ENCODE measurements at places on chromosomes 5 and 9.

DNA sequence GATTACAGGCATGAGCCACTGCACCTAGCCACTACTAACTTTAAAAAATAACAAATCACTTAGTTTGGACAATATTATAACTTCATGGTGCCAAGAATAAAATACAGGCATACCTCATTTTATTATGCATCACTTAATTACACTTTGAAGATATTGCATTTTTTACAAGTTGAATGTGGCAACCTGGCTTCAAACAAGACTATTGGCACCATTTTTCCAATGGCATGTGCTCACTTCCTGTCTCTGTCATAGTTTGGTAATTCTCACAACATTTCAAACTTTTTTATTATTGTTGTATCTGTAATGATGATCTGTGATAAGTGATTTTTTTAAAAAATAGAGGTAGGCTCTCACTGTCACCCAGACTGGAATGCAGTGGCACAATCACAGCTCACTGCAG lies 49.9 kb upstream of the ERBIN start:
- no peak for DNase-seq

DNA sequence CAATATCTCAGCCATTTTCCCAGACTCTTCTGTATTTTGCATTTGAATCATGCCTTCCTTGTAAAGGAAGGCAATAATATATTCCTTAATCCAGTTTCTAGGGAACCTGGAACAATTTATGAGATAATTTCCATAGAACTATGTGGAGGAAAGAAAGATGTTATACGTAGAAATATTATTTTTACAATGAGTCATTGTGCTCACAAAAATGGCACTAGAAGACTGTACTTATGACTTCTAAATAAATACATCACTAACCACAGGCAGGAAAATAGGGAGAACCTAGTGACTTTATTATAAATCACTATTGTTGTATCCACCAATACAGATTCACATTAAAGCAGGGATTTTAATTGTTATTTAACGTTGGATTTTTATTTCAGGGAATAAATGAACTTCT lies 87.6 kb downstream of the FBXO38 start:
- DNase-seq = peak; percentile 14

GRCh38 chr9:135239100-135239768 lies 151.8 kb downstream of the OLFM1 start:
- no peak for DNase-seq

DNA sequence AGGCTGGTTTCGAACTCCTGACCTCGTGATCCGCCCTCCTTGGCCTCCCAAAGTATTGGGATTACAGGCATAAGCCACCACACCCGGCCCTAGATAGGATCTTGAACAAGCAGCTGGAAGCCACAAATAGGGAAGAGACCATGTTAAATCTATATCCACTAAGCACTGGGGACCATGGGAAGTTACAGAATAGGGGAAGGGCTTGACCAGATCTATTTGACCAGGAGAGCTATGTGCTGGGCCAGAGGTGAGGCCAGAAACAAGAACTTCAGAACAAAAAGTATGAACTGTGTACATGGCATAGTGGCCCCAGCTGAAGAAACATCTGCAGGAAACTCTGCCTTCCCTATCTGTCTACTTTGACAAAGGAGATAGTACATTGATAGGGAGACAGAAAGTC lies 10.8 kb downstream of the KLF4 start:
- DNase-seq = no peak

DNA sequence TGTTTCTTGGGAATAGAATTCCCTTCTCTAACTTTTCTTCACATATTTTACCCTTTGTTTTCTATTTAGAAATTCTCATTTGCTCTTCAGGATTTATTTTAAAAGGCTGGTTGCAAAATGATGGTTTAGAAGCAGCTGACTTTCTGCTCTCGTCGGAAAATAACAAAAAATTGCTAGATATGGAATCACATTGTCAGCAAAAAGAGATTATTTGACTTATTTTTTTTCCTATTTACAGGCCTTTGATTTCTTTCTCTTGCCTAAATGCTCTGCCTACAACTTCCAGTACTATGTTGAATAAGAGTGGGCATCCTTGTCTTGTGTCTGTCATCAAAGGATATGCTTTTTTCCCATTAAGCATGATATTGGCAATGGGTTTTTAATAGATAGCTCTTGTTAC lies 1619.1 kb upstream of the ACO1 start:
- no peak for DNase-seq

- DNase-seq = peak; percentile 96
Observed at GRCh38 chr9:110069326-110070248, 138.4 kb downstream of the C9orf152 start.

DNA sequence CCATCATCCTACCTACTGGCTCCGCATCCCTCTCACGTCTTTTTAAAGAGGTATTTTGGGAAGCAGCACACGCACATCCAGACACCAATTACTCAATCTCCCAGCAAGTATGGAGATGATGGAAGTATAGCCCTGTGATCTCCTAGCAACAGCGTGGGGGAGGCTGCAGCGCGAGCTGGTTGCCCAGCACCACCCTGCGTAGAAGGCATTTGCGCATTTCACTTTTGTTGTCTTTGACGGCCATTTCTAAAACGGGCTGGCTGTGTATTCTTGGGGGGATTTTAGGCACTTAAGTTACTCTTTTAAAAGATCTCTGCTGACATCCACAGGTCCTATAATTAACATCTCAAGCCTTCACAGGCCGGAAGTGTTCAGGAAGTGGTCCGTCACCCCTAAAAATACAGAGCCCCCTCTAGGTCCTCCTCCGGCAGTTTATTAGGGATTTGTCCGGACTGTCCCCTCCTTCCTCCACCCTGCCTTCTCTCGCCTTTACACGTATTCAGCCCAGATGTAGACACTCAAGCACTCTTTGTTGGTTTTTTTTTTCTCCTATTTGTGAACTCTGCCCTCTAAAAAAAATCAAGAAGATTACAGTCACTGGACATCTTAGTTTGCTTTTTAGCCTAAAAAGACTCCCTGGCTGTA lies 371.4 kb downstream of the NTRK2 start:
- no peak for DNase-seq

DNA sequence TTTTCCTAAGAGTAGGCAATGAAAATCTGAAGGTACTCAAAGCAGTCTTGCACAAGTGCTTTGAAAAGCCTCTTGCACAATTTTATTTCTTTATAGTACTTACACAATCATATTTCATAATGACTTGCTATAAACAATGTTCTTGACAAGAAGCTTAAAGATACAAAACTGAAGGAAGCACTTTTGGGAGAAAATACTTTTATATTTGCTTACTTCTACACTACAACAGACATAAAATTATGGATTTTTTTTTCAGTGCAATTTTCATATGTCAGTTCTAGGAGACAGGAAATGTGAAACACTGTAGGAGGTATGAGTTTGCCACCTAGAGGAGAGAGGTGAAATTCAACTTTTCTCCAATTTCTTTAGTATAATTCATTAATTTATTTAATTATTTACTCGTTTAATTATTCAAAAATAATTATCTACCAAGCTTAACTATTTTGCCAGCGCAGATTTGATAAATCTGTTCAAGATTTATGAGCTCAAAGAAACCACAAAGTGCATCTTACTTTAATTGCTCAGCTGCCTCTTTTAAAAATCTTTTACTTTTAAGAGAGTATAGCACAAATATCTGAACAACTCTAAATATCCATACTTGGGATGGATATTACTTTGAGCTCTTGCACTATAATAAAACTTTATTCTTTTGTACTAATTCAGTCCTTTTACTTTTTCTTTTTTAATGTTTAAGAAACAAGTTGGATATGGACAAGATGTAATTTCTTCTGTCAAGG lies 29.0 kb upstream of the CDKN2B start:
- peak; percentile 47 for DNase-seq

DNA sequence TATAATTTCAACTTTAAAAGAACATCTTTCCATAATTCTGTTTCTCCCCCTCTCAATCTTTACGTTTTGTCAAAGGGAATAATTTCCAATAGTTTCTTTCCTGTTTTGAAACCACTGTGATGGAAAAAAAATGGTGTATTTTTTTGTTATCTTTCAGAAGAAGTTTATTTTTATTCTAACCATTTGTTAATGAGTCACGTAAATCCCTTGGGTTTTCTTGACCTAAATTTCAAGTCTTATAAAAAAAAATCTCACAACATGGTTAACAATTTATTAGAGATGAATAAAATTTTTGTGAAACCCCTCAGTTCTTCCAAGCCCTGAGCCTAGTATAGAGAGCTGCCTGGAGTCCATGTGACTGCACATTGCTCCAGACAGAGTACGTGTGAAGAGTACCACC lies 106.1 kb upstream of the FBXL17 start:
- no peak for DNase-seq

- peak; percentile 14 for DNase-seq
Observed at GRCh38 chr5:16712620-16713019, 95.8 kb upstream of the RETREG1 start.

DNA sequence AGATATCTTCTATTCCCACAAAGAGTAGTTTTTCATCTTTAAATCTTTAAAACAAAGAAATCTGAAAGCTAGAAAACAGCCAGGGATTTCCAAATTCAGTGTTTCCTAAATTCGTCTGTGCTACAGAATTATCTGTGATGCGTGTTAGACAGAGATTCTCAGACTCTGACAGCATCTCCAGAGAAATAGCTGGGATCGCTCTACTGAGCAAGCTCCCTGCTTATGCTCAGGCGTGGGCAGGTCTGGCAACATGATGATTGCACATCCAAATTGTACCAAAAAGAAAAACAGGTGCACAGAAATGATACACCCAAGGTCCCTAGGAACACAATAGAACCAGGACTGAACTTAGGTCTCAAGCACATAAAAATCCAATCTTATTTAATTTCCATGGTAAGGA lies 22.8 kb upstream of the CRHBP start:
- DNase-seq = no peak

- no peak for DNase-seq
Observed at GRCh38 chr5:16970260-16970659, 34.2 kb upstream of the MYO10 start.

DNA sequence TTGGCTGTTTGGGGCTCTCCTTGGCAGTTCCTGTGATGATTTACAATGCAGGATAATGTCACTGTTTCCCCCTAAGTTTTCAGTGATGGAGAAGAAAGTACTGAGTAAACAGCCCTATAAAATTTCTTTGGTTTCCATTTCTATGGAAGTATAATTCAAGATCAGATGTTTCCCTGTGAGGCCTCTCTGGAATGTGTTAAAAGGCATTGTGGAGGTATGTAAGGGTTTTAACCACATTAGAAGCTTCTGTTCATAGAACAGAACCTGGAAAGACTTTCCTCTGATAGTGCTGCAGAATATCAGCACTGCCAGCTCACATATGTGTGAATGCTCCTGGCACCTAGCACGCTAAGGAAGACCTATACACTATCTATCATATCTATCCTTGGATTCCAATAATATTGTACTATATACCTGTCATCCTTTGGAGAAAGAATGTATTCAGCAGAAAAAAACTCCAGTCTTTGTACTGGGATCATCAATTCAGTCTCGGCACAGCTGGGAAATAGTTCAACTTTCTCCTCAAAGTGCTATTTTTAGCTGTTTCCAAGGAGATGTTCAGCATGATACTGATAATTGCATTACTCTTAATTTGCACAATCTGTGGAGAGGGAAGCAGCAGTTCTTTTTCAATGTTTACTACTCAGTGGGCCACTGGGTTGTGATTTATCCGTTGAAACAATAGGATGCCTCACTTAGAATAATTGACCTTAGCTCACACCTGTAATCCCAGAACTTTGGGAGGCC lies 21.9 kb downstream of the TTC1 start:
- peak; percentile 10 for DNase-seq

DNA sequence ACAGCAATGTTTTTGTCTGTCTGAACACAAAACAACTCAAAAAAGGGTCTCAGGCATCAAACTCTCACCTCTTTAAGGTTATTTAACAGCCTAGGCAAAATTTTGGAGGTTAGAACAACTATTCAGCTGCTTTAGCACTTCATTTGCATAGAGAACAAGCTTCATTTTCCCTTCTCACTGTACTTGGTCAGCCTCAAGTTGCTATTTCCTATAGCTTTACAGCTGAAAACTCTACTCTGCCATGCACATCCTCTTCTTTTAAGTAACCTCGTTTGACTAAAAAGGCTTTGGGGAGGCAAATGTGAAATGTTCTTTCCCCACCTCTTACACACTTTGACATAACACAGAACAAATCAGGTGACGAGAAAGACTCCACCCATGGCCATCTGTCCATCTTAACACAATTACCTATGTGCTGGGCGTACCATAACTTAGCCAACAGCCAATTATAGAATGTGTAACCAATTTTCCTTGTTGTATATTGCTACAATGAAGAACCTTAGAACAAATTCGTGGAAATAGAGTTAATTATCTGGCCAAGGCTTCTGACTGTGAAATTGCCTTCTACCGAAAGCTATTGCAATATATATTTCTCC lies 195.7 kb downstream of the DCP2 start:
- no peak for DNase-seq

GRCh38 chr9:68480807-68481206 lies 59.9 kb downstream of the TMEM252 start:
- DNase-seq = peak; percentile 52

GRCh38 chr5:143498821-143499220 lies 95.3 kb upstream of the NR3C1 start:
- DNase-seq = no peak

DNA sequence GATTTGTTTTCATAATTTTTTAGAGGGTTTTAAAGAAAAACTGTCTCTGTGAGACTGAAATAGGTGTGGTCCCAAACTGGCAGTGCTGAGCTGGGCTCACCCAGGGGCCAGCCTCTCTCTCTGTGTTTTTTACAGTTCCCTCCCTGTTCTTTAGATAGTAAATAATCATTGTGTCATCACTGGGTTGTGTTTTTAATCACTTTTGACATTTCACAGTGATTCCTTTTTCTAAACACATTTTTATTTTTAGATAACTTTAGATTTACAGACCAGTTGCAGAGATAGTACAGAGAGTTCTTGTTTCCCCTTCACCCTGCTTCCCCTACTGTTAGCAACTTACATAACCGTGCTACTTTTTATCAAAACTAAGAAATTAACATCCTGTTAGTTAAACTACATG lies 44.4 kb downstream of the MAP1B start:
- DNase-seq = no peak

DNA sequence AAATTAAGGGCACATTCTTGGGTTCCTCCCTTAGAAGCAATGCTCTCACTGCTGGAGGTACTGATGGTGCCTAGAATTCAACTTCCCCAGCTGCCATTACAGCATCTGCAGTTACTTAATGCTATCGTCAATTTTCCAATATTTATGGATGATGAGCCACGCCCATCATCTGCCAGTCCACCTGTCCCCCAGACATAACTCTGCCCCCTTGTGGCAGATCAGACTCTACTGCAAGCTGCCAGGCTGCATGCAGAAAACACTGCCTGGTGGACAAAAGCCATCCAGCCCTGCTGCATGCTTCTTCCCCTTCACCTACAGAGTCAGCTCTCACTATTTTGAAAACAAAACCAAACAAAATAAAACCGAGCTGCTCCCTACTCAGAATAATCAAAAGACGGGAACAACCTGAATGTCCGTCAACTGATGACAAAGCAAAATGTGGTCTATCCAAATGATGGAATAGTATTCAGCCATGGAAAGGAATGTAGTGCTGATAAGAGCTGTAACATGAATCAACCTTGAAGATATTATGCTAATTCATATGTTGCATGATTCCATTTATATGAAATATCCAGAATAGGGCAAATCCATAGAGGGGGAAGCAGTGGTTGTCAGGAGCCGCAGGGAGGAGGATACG lies 66.4 kb downstream of the RETREG1 start:
- peak; percentile 49 for DNase-seq

- DNase-seq = no peak
Observed at GRCh38 chr9:117029341-117029740, 342.2 kb downstream of the TRIM32 start.

Data from IMR-90 (cell line).